ENCODE measurements at places on chromosomes 12 and 14.

DNA sequence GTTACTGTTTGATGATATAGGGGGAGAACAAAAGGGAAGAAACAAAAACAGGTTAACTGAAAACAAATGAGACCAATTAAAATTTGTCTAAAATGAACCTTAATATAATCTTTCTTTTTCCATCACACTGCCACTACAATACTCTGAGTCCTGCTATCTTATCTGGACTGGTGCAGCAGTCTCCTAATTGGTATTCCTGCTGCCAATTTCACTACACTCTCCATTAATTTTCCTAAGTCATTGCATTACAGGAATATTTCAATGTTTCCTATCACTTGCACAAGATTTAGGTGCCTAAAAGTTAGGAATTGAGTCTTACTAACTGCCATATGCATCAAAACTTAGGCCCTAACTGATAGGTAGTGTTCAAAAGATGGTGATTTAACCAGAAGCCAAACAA, 884.9 kb upstream of the MGAT4C start:
- DNase-seq = no peak

GRCh38 chr14:49033131-49033530, 553.0 kb downstream of the RPS29 start:
- DNase-seq = no peak

GRCh38 chr12:94247246-94247645, 98.9 kb downstream of the PLXNC1 start:
- no peak for DNase-seq

GRCh38 chr14:91516663-91517388, 6.7 kb upstream of the PPP4R3A start:
- no peak for DNase-seq

GRCh38 chr14:100333311-100333710, 10.2 kb downstream of the SLC25A47 start:
- DNase-seq = no peak

- DNase-seq = no peak
Measured at GRCh38 chr12:105993766-105994555, 144.8 kb downstream of the NUAK1 start.

- no peak for DNase-seq
Measured at GRCh38 chr14:61372842-61373555, 51.6 kb downstream of the PRKCH start.
